Glomerular endothelial cell (primary cell): ENCODE measurements at places on chromosomes 6 and 20.
A peak's percentile ranks its signal among the peaks of the same experiment; 100 is the strongest.

- DNase-seq: no peak
These were observed 23.9 kb upstream of the ASF1A start for GRCh38 chr6:118869894-118870589.

GRCh38 chr6:127786109-127786508, 114.7 kb downstream of the THEMIS start:
- DNase-seq: no peak

- DNase-seq: no peak
These were observed 11.3 kb upstream of the PTPRK start for GRCh38 chr6:128531696-128532095.

- DNase-seq: no peak
These were observed 3.7 kb downstream of the MRPS18A start for GRCh38 chr6:43683708-43684455.

DNA sequence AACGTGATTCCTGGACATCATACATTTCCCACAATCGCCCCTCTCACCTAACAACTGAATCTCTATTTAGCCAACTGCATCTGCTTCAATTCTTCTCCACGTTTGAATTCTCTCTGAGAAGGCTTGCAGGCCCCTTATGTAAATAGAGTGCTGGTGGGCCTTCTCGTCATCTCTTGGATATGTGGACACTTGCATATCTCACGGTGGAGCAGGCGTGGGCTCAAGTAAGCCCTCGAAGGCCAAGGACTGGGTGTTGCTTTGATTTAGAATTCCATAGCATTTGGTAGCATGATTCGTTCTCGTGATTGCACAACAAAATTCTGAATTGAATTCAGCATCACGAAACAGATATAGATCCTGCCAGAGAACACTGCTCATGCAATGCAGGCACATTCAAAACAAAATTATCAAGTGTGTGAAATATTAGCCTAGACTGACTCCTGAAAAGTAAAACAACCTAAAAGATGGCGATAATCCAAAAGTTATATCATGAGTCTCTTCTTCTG, 613.6 kb downstream of the TFAP2A start:
- no peak for DNase-seq

DNA sequence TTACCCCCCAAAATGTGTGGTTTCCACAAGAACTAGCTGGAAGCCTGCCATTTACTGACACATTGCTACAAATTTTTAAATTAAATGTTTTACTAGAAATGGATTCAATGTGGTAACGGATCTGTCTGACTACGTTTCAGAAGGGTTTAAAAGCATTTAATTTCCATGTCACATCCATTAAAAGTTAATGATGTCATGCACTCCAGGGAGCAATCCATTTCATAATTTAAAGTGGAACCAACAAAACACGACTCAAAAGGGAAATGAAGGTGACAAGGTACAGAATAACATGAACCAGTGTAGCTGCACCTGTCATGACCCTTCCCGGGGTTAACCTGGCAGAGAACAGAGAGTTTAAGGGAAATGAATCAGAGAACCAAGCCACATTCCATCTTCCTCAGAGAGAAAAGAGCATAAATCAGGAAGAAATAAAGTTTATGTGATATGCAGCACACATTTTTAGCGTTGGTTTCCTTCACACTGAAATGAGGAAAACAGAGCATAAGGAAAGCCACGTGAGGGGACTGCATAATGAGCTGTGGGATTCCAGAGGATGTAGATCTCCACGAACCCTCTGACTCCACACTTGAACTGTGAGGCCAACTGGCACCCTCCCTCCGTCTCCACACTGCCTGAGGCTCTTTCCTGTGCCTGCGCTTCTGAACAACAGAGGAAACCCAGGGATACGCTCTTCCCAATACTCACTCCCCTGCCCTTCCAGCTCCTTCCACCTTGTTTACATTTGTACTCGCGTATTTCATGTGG, 170.3 kb upstream of the AHI1 start:
- DNase-seq: peak; percentile 7

DNA sequence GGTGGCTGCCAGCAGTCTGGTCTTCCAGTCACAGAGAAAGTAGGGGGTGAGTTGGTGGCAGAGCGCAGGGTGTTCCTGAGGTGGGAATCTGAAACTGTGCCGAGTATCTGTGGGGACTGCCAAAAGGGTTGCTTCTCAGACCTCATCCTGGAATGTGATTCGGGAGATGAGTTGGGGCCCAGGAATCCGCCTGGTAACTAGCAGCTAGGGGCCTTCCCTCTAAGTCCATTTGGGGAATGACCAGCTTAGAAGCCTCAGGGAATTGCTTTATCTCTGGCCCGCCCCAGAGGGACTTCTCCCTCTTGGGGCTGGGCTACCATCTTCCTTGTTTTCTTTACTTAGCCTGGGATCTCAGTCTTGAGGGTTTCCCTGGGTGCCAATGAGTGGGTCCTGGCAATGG, 49.6 kb downstream of the MOCS1 start:
- DNase-seq: no peak

DNA sequence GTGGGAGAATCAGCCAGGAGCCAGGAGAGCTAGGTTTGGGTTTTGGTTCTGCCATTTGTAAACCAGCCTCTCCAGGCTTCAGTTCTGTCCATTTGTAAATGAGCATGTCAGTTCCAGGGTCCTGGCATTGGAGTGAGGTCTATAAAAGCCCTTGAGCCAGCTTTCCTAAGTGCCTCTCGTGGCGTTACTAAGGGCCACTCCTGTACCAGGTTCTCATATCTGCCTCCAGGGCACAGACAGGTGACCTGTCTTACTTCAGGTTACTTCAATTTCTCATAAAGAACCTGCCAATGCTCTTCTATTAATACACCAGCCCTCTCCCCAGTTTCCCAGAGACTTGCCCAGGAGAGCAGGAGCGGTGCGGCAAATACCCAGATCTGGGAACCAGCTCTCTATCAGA, 101.9 kb downstream of the VEGFA start:
- no peak for DNase-seq
